ENCODE measurements at places on chromosomes 16 and 17.

GRCh38 chr17:7884581-7885366 lies 3.8 kb upstream of the CHD3 start:
- no peak for DNase-seq

GRCh38 chr17:53150101-53150698 lies 672.5 kb upstream of the KIF2B start:
- no peak for DNase-seq

- DNase-seq, result no peak
Measured at GRCh38 chr16:56710181-56710737, 19.7 kb upstream of the NUP93 start.

GRCh38 chr16:11205754-11206581 lies 50.0 kb downstream of the SOCS1 start:
- no peak for DNase-seq

DNA sequence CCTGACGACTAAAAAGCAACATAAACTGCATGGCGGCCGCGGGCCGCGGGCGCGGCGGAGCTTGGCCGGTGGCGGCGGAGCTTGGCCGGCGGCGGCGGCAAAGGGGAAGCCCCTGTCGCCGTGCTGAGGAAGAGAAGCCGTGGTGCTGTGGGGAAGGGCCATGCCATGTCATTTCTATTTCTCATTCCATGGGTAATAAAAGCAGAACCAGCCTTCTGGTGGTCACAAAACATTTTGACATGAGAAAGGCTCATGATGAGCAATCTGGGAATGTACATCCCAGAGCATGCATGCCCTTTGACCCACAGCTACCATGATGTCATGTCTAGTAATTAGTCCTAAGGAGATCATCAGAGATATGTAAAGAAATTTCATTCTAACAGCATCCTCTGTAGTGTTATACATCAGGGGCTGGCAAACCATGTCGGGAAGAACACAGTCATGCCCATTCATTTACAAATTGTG lies 23.9 kb upstream of the HEATR6 start:
- no peak for DNase-seq
